Glomerular endothelial cell (primary cell): ENCODE measurements at places on chromosomes 12 and 14. TPM values are rescaled to one million over a fixed set of nuclear protein-coding genes. Genes with fewer than 3 reads are reported as not detected.

DLGAP5 gene
- total RNA-seq, result 7.4 and 8.9 TPM in 2 replicates

STAC3 gene
- 0.18 and 0.58 TPM in 2 replicates for total RNA-seq

GRCh38 chr12:127722611-127723010 lies 544.4 kb upstream of the TMEM132C start:
- no peak for DNase-seq

GRCh38 chr14:99155173-99156089 lies 116.6 kb downstream of the BCL11B start:
- DNase-seq, result no peak

DNA sequence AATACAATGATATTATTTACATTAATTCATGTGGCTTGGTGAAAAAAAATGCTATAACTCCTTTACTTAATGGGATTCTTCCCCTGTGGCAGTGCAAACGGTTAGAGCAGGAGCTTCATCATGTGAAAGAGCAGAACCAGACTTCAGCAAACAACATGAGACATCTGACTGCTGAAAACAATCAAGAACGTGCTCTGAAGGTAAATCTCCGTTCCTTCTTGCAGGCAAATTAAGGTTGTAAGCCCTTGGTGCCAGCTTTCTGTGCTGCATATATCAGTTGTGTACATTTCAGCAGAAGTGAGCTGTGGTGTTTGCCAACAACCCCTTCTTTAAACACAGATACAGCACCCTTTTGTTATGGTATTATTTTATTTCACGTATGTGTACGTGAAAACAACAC lies 171.7 kb downstream of the MIPOL1 start:
- no peak for DNase-seq

- DNase-seq, result peak; percentile 56
These were observed 17.5 kb downstream of the RAD51B start for GRCh38 chr14:67837011-67837624.

SLC35F4 gene
- total RNA-seq, result not detected in 2 replicates

DNA sequence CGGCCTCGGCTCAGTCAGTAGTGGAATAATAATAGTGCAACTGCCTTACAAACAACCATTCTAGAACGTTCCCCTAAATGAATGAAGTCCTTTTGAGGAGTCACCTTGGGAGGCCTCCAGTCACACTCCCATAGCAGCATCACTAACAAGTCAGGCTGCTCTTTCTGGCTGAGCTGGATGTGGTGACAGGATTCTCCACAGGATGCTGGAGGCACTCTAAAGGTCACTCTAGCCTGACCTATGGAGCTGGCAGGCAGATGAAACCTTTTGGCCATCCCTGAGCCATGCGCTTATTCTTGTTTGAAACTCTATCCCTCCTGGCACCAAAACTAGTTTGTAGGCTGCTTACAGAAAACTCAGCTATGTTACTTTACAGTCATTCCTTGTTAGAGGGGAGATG lies 17.9 kb upstream of the TFCP2 start:
- DNase-seq, result no peak

KLRC4 gene
- total RNA-seq, result not detected in 2 replicates

- no peak for DNase-seq
These were observed 21.9 kb downstream of the MYRFL start for GRCh38 chr12:69846976-69847375.

ASPG gene
- not detected in 2 replicates for total RNA-seq

DNA sequence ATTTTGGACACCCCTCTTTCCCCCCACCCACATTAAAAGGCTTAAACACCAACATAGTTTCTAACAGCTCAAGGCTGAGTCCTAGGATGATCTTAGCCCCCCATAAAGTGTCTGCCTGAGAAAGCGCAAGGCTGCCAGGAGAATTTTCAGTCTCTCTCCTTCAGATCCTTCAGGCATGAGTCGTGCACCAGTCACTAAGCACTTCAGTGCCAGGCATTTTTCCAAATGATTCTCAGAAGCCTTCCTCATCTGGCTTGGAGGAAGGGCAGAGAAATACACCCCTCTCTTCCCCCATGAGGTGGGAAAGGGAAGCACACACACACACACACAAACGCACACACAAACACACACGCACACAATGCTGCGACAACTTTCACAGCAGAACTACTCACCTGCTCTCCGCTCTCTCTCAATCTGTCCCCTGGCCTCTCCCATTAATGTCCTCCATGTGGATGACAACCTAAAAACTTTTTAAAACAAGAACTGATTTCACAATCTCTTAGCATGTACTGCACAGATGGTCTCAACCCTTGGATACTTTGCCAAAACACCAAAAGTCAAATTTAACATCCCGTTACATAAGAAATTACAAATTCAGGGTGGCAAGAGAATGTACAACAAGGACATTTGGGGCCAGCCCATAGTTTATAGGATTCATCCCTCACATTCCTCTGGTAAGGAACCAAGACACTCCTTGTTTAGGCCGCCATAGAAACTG lies 49.8 kb downstream of the CKAP4 start:
- no peak for DNase-seq

PFDN5 gene
- 344 and 417 TPM in 2 replicates for total RNA-seq

- DNase-seq, result no peak
These were observed 11.8 kb downstream of the GTF2H3 start for GRCh38 chr12:123645380-123645779.

GRCh38 chr12:130947028-130947613 lies 6.6 kb upstream of the ADGRD1 start:
- no peak for DNase-seq

DNA sequence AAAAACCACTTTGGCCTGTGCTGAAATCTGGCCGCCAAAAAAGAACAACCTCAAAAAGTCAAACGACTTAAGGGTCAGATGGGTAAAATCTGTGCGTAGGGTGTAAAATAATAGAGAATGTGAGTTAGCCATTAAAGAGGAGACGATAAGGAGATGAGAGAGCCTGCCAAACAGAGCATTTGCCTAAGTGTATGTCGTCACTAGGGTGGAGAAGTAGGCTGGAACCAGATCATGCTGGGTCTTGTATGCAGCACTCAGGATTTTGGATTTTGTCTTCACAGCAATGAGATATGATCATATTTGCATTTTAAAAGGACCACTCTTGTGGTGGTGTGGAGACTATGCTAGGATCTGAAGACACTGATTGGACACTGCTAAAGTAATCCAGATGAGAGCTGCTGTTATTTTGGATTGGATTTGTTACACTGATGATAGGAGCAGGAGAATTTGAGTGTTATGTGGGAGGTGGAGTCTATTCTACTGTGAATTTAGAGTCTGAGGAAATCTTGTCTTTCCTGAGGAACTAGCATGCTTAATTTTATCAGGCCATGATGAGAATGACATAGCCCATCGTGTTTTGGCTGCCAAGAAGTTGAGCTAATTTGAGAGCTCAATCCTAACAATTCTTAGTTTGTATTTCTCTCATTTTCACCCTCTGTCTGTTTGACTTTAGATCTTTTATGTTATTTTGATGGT lies 24.8 kb upstream of the DBX2 start:
- DNase-seq, result no peak

DNA sequence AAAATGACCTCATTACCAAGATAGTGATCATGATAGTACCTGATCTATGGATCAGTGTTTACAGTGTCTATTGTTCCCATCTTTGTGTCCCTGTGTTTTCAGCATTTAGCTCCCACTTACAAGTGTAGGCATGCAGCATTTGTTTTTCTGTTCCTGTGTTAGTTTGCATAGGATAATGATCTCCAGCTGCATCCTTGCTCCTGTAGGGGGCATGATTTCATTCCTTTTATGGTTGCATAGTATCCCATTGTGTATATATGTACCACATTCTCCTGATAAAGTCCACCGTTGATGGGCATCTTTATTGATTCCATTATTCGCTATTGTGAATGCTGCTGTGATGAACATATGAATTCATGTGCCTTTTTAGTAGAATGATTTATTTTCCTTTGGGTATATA lies 215.4 kb upstream of the NAV3 start:
- DNase-seq, result no peak

TEX52 gene
- not detected in 2 replicates for total RNA-seq

GRCh38 chr12:92988622-92989130 lies 59.6 kb upstream of the EEA1 start:
- DNase-seq, result no peak

- no peak for DNase-seq
These were observed 416.2 kb downstream of the C12orf50 start for GRCh38 chr12:87612996-87613395.

GRCh38 chr12:49261721-49262120 lies 3.2 kb upstream of the TUBA1C start:
- no peak for DNase-seq

DNA sequence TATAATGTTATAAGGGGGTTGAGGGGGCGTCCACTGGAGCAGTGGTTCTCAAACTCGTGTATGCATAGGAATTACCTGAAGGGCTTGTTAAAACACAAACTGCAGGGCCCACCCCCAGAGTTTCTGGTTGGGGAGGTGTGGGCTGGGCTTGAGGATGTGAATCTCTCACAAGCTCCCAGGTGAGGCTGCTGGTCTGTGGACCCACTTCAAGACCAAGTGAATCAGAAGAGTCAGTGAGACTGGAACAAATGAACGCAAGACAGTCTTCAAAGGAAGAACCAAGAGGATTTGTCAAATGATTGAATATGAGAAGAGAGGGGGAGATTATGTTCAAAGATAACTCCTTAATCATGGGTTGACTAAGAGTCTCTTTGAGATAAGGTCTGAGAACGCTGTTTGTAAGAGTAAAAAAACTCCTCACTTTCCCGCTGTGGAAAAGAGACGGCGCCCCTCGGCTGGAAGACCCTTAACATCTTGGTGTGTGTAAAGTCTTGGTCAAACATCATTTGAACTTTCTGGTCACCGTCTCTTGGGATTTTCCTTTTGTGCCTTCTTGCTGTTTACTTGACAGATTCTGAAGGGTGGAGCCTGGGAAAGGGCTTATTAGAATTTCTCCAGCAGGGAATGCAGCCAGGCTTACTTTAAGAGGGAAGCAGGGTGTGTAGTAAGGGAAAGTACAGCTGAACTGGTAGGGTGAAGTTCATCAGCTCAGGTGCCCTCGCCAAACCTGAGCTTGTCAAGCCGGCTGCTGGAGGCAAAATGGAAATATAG lies 5.3 kb upstream of the FOXN3 start:
- DNase-seq, result no peak

ZFYVE1 gene
- 28.5 and 34.6 TPM in 2 replicates for total RNA-seq

- DNase-seq, result no peak
These were observed 6.7 kb downstream of the HOXC5 start for GRCh38 chr12:54039417-54040147.

DNA sequence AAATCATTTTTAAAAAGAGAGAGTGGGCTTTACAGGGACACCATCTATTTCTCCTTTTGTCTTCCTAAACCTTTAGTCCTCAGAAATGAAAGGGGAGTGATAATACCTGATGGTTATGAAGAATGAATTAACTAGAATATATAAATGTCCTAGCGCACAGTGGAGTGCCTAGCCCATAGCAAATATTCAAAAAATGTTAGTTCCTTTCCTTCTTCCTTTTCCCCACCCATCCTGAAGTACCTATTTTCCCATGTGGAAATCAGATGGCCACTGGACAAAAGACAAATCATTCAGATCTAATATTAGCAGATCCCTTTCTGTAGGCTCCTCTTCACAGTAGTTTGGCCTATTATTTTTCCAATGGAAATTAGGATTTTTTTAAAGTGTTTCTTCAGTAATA lies 90.0 kb downstream of the SLC25A21 start:
- DNase-seq, result no peak

PTPN6 gene
- 0.29 and 8.5 TPM in 2 replicates for total RNA-seq

- no peak for DNase-seq
These were observed 110.9 kb downstream of the GPATCH2L start for GRCh38 chr14:76262641-76263040.

TAS2R7 gene
- total RNA-seq, result 0.18 TPM in 1 of 2 replicates, not detected in the other

DNA sequence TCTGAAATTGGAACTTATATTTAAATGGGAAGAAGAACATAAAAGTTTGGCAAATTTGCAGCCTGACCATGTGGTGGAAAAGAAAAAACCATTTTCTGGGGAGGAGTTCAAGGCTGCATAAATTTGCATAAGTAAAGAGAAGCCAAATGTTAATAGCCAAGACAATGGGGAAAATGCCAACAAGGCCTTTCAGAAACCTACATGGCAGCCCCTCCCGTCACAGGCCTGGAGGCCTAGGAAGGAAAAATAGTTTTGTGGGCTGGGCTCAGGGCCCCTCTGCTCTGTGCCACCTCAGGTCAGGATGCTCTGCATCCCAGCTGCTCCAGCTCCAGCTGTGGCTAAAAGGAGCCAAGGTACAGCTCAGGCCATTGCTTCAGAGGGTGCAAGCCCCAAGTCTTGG lies 67.6 kb upstream of the CCDC60 start:
- DNase-seq, result no peak

DNA sequence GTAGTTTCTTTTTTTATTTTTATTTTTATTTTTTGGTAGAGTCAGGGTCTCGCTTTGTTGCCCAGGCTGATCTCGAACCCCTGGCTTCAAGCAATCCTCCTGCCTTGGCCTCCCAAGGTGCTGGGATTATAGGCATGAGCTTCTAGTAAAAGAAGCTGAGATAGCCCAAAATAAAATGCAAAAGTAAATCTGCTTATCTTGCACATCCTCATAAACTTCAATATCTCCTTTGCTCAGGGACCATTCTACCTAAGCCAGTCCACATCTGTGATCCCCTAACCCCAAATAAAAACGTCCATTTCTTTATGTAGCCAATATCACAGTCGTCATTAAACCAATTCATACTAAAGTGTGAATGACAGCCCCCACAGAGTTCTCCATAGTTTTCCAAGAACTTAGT lies 36.3 kb downstream of the ATF7 start:
- no peak for DNase-seq

DNA sequence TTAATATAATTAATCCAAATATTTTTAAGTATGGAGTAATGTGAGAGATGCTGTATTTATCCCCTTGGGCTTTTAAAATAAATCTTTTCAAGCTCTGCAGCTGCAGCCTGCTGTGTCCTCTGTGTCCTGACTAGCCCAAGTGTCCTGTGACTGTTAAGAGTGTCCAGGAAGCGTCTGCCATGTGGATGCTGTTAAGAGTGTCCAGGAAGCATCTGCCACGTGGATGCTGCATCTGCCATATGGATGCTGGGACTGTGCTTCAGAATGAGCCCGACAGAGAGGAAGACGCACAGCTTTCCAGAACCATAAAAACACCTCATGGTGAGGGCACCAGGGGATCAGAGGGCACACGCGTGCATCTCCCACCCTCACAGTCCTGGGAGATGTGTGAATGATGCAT lies 307.2 kb downstream of the ADGRD1 start:
- no peak for DNase-seq

- no peak for DNase-seq
These were observed 181.5 kb downstream of the CCER1 start for GRCh38 chr12:90773491-90773890.

- DNase-seq, result no peak
These were observed 133.3 kb downstream of the CHST11 start for GRCh38 chr12:104590022-104590421.

- DNase-seq, result no peak
These were observed 58.3 kb downstream of the C12orf56 start for GRCh38 chr12:64332296-64332695.
